ENCODE measurements at places on chromosomes 7 and 10. TPM values are rescaled to one million over a fixed set of nuclear protein-coding genes. Genes with fewer than 3 reads are reported as not detected.

The ATRNL1 gene
- polyA plus RNA-seq = 3.7 TPM

The CYP2C8 gene
- polyA plus RNA-seq = 2.2 TPM

The ST8SIA6 gene
- 0.94 TPM for polyA plus RNA-seq

The COL26A1 gene
- polyA plus RNA-seq = 10.8 TPM

The CYP17A1 gene
- polyA plus RNA-seq = not detected

The ANXA8 gene
- polyA plus RNA-seq = 296 TPM

The CTAGE4 gene
- polyA plus RNA-seq = 2.2 TPM

The RAPGEF5 gene
- polyA plus RNA-seq = 10.6 TPM

The CC2D2B gene
- polyA plus RNA-seq = 0.97 TPM

The FAM25G gene
- polyA plus RNA-seq = not detected

The MEIG1 gene
- polyA plus RNA-seq = 0.27 TPM

The AKR1B15 gene
- 14.1 TPM for polyA plus RNA-seq

The ZNF775 gene
- polyA plus RNA-seq = 6.2 TPM

The NEUROG3 gene
- polyA plus RNA-seq = 0.87 TPM

The DAGLB gene
- polyA plus RNA-seq = 22.2 TPM

The FAM149B1 gene
- polyA plus RNA-seq = 10.3 TPM

The PRSS37 gene
- polyA plus RNA-seq = not detected

The AGR2 gene
- 183 TPM for polyA plus RNA-seq

The INSYN2A gene
- 1.7 TPM for polyA plus RNA-seq

The EBLN1 gene
- not detected for polyA plus RNA-seq

The GALNT17 gene
- 7.3 TPM for polyA plus RNA-seq

The OPALIN gene
- polyA plus RNA-seq = not detected

The PKD2L1 gene
- 0.88 TPM for polyA plus RNA-seq

The RBM17 gene
- polyA plus RNA-seq = 126 TPM

The ARHGEF5 gene
- polyA plus RNA-seq = 22.9 TPM

The STEAP2 gene
- polyA plus RNA-seq = 3.4 TPM

The GNAT3 gene
- not detected for polyA plus RNA-seq

The SORCS3 gene
- 0.59 TPM for polyA plus RNA-seq

The FAM131B gene
- polyA plus RNA-seq = 1.6 TPM

The RAB19 gene
- 0.72 TPM for polyA plus RNA-seq

The OR2A1 gene
- polyA plus RNA-seq = 0.22 TPM

The CTAGE15 gene
- 0.22 TPM for polyA plus RNA-seq

The PILRA gene
- 1.1 TPM for polyA plus RNA-seq

The P4HA1 gene
- 149 TPM for polyA plus RNA-seq

The LHFPL3 gene
- not detected for polyA plus RNA-seq

The CACNB2 gene
- polyA plus RNA-seq = 5.3 TPM

The CLDN3 gene
- polyA plus RNA-seq = 125 TPM

The MARVELD1 gene
- polyA plus RNA-seq = 53.1 TPM

The BTBD16 gene
- 0.74 TPM for polyA plus RNA-seq

The CYP51A1 gene
- 155 TPM for polyA plus RNA-seq

The EMX2 gene
- not detected for polyA plus RNA-seq

The HOXA9 gene
- polyA plus RNA-seq = 4.4 TPM

The HOXA7 gene
- 1.0 TPM for polyA plus RNA-seq

The NEUROD6 gene
- not detected for polyA plus RNA-seq

The CHST15 gene
- 4.4 TPM for polyA plus RNA-seq

The STN1 gene
- 29.0 TPM for polyA plus RNA-seq

The PRLHR gene
- polyA plus RNA-seq = not detected

The DYNC1I1 gene
- 5.6 TPM for polyA plus RNA-seq

The ERVW-1 gene
- polyA plus RNA-seq = 0.23 TPM

The FANK1 gene
- polyA plus RNA-seq = 5.5 TPM

The SLC26A3 gene
- 8.1 TPM for polyA plus RNA-seq

The TMEM213 gene
- not detected for polyA plus RNA-seq
